NCI-H2029 (cell line): ENCODE measurements at places on chromosomes 16 and 17.

- DNase-seq, result no peak
Observed at GRCh38 chr16:90048347-90048722, 28.8 kb downstream of the PRDM7 start.

DNA sequence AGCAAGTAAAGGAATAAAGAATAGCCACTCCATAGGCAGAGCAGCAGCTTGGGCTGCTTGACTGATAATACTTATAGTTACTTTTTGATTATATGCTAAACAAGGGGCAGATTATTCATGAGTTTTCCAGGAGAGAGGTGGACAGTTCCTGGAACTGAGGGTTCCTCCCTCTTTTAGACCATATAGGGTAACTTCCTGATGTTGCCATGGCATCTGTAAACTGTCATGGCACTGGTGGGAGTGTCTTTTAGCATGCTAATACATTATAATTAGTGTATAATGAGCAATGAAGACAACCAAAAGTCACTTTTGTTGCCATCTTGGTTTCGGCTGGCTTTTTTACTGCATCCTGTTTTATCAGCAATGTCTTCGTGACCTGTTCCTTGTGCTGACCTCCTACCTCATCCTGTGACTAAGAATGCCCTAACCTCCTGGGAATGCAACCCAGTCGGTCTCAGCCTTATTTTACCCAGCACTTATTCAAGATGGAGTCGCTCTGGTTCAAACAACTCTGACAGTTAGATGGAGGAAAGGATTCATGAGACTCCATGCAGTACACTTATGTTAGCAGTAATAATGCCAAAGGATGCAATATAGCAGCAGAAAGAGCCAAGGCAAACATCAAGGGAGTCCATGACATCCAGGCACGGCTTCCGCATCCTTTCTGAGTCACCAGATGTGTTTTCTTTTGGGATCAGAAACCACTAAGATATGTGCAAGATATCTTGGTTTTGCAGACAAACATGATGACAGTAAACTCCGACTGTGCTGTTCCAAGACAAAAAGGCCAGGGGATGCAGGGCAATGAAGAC lies 55.8 kb upstream of the B4GALNT2 start:
- DNase-seq, result no peak

- no peak for DNase-seq
Observed at GRCh38 chr17:38326996-38327792, 16.6 kb downstream of the GPR179 start.

- no peak for DNase-seq
Observed at GRCh38 chr16:70743791-70744190, 57.2 kb downstream of the VAC14 start.

DNA sequence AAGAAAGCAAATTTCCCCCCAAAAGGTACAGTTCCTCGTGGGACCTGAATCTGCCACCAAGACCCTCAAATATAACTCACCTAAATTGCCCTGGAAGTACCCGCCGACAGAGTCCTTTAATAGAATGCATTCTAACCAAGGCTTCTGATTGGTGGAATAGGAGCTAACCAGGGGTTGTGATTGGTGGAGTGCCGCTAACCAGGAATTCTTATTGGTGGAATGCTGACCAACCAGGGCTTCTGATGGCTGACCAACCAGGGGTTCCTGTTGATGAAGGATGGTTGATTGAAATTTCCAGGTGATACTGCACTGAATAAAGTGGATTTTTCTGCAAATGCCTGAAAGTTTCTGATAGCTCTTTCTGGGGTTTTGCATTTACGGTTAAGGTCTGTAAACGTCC lies 6.5 kb downstream of the TFAP4 start:
- DNase-seq, result no peak

DNA sequence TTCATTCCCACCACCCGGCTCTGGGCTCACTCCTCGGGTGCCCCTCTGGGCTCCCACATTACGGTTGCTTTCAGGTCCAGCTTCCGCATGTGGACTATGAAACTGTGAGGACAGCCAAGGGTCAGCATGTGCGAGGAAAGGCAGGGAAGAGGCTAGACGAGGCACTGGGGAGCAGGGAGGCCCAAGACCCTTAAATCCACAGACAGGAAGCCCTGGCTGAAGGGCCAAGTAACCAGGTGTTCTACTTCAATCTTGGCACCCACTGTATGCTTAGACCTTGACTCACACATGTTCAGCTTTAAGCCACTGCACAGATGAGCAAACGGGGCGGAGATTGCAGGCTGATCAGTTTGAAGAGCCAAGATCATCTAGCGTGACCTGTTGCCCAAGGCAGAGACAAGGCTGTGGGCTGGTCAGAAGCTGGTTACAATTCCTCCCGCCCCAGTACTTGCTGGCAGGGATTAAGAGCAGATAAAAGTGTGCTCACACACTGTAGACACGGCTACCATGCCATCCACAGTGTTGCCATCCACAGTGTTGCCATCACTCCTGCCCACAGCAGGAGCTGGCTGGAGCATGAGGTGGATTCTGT lies at the start of gene CES4A:
Gene CES4A (plus strand): TSS at position 393 of the 592 bp plus-strand sequence. CDS start 184 bp downstream, at position 577.
- DNase-seq, result no peak

DNA sequence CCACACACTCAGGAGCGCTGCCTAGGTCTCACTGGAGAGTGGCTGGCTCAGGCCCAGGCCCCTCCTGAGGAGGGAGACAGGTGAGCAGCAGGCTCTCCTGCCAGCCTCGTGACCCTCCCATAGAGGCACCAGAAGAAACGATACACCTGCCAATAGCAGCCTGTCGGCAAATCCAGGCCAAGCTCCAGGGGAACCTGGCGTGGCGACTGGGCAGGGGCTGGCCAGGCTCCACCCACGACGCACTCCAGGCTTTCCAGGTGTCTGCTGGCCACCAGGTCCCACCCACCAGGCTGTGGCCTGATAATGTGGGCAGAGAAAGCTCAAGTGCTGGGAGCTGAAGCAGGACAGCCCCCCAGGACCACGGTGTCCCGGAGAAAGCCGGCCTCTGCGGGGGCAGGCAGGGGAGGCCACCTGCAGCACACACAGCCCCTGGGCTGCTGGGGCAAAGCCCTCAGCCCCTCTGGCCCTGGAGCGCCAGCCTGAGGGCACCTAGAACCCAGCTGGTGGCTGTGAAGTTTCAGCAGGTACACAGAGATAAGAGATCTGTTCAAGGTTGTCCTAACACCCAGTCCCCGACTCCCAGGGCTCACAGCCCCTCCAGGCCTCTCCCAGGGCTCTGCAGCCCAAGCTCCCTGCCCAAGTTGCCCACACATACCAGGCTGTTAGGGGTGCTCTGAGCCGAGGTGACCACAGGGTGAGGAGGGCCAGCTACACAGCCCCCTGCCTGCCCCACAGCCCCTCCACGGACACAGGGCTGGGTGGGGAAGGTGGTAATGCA lies 2.4 kb downstream of the PGAP6 start:
- DNase-seq, result peak; percentile 92

DNA sequence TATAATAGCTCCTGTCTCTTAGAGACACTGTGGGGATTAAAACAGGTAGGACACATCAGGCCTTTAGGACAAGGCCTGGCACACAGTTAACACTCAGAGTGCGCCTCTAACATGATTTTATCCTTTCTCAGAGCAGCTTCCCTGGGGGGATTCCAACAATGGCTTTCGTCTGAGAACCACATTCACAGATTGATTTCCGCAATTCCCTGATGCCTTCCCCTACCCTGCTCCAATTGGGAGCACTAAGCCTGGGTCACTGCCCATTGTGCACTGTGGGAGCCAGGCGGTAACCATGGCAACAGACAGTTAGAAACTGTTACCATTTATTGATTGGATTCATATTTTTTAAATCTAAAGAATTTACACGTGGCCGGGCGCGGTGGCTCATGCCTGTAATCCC lies 5.9 kb upstream of the ALKBH5 start:
- no peak for DNase-seq

- no peak for DNase-seq
Observed at GRCh38 chr17:83083368-83084201, 4.2 kb downstream of the METRNL start.

DNA sequence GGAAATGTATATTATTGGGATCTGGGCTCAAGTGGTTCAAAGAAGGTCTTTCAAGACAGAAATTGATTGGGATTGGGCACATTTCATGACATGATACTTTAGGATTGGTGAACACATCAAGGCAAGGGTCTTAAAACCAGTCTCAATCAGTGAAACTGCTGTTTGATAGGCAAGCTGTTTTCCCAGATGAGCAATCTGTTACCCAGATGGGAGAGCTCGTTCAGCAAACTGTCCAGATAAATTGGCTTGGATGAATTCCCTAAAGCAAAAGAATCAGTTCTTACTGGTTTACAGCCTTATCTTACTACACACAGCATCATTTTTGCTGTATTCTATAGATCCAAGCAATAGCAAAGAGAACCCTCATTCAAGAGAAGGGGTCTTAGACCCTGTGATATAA lies 31.0 kb upstream of the CNEP1R1 start:
- no peak for DNase-seq

- DNase-seq, result no peak
Observed at GRCh38 chr16:24728011-24728410, 1.4 kb upstream of the TNRC6A start.

- DNase-seq, result no peak
Observed at GRCh38 chr16:88566158-88566557, 4.0 kb upstream of the ZC3H18 start.

DNA sequence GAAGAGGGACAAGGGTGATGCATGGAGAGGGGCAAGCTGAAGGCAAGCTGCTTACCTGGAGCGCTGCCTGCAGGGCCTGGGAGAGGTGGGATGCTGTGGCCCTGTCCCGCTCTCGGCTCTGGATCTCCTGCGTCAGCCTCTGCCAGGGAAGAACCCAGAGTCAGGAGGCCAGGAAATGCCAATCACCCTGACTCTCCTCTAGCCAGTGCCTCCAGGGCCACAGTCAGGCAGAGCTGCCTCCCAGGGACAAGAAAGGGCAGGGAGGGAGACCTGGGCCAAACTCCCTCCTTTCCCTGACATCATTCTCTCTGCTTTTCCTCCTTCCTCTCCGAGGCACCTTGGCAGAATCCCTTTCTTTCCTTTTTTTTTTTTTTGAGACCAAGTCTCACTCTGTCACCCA lies 11.3 kb downstream of the CDK3 start:
- no peak for DNase-seq

DNA sequence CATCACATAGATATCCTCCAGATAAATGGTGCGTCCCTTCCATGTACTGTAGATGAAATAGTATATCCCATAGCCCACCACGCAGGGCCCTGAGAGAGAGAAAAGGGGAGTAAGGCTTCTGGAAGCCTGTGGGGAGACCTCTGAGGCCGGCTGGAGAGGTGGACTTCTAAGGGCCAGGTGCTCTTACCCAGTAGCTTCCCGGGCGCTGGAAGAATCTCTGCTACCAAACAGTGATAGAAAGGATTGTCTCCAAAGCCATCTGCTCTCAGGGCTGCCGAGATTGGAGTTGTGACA lies 718 bp downstream of the SAT2 start:
- no peak for DNase-seq

DNA sequence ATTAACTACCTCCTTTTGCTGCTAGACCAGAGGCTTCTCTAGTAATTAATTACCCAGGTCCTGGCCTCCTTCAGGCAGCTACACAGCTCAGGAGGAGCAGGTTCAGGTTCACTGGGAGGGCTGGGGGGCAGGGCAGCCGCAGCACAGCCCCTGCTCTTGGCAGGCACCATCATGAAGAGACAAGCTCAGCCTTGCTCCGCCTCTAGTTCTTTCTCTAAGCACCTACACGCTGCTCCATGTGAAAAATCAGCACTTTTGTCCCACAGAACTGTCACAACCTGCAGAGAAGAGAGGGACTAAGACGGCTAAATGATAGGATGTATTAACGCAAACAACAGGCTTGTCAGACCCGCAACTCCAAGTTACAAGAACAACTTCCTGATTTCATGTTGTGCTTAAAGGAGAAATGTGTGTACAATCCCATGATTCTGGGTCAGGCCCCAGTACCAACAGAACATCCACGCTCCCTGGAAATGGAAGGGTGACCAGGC lies 53.4 kb downstream of the GRB2 start:
- DNase-seq, result no peak

DNA sequence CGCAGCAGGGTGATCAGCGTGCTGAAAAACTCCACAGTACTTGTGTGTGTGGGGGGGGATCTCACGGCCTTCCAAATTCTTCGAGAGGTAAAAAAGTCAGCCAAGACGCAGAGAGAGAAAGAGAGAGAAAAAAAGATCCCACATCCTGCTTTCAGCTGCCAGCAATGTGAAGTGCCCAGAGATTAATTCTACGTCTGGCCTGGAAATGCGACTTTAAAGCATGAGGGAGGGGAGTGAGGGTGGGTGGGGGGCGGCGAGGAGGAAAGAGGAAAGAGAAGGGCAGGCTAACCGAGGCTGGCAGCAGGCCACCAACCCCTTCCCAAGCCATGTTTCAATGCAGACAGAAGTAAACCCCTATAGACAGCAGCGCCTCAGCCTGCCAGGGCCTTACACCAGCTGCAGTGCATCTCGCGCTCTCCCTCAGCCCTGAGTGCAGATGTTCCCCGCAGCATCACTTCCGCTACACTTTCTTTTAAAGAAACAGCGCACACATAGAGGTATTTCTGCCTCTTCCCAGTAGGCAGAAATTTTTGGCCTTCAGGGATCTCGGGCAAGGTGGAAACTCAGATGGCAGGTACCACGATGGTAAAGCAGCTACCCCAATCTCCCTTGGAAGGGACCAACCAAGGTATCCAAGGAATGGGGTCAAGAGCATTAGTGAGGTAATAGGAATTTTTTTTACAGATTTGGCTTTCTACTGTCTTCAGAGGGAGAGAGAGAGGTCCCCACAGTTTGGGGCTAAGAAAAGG lies 87.8 kb downstream of the SMG6 start:
- no peak for DNase-seq

DNA sequence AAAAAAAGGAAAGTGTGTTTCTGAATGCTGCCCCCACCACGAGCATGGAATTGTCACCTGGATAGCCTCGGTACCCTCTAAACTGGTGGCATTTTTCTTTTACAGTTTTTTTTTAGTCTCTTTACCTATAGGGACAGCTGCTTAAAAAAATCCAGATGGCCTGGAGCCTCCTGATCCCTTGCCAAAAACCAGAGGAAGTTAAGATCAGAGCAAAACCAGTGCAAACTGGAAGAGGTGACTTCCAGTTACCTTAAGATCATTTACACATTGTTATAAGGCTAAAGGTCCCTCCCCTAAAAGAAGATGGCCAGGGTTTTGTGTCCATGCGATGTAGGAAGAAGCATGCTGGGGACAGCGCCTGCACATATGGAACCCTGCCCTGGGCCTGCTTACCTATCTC lies 3.5 kb downstream of the MEFV start:
- DNase-seq, result no peak

DNA sequence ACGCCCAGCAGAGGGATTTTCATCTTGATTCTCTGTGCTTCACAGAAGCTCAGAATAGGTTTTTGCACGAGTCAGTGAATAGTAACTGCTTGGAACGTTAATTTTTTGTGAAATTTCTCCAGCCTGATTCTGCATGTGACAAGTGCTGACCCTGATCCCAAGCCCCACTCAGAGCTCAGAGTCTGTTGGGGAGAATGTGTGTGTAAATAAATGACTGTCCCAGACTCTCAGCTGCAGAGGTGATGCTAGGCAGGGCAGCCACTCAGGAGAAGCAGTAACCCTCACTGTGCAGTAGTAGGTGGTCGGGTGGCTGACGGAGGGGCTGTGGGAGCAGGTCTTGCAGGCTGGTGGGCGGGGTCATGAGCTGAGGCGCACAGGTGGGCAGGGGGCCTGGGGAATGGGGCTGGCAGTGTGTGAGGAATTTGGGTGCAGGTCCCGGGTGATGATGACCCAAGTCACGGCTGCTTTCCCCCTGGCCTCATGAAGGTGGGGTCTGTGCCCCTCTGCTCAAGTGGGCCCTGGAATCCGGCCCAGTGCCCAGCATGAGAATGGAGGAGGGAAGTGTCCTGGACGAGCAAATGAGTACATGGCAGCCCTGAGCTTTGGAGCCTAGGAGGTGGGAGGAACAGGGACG lies 16.3 kb upstream of the FOXK2 start:
- DNase-seq, result no peak
